ENCODE measurements at places on chromosomes 4 and X.

DNA sequence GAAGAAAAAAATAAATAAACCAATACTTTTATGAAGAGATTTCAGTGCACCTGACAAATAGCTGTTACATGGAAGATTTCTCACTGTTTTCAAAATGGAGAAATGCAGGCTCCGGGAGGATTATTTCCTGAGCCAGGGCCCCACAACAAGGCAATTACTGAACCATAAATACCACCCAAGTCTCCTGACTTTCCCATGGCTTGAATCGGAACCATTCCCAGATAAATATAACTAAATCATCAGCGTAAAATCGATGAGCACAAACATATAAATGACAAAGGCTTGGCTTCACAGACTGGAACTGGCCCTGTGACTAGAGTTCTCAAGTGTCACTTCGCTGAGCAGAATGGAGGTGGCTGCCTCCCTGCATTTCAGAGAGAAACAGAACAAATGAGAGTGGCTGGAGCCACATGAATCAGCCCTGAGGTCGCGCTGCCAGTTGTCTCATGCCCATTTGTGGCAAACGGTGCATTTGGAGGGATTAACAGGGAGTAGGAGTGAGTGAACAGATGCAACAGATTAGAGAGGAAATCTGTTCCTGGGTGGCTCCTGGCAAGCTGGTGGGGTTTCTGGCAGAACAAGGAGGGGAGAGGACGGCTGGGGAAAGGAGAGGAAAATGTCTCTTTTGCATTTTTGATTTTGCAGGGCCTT lies 57.3 kb upstream of the STIM2 start:
- DNase-seq = no peak

DNA sequence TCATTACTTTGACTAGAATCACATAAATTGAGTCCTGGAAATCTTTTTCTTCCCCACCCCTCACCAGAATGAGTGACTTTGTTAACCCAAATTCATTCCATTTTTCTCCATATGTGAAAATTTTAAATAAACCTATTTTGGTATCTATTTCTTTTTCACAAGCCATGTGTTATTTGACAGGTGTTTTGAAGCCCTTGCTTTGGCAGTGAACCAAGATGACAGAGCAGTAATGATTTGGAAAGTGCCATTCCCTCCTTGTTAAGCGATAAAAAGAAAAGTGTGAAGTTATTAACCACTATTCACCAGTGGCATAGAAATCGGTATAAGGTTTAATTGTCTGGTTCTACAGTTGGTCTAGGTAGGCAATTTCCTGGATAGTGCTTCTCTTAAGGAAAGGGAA lies 66.1 kb downstream of the POLA1 start:
- no peak for DNase-seq

DNA sequence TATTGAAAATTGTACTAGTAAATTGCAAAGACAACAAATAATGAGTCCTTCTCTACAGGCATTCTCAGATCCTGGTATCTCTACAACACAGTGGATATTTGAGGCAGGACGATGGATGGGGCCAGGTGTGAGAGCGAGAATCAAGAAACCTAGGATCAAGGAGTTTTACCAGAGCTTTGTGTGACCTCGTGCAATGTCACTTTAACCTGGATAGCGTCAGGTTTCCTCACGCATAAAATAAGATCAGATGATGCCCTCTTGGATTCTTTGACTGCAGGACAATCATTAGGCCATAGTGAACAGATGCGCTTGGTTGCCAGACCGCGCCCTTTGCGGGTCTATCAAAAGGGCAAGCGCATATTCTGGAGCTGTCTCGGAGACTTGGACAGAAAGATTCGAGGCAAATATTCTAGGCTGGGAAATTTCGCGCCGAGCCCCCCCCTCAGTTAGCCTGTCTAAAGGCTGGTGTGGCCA lies 66.6 kb downstream of the FBXO8 start:
- DNase-seq = no peak

DNA sequence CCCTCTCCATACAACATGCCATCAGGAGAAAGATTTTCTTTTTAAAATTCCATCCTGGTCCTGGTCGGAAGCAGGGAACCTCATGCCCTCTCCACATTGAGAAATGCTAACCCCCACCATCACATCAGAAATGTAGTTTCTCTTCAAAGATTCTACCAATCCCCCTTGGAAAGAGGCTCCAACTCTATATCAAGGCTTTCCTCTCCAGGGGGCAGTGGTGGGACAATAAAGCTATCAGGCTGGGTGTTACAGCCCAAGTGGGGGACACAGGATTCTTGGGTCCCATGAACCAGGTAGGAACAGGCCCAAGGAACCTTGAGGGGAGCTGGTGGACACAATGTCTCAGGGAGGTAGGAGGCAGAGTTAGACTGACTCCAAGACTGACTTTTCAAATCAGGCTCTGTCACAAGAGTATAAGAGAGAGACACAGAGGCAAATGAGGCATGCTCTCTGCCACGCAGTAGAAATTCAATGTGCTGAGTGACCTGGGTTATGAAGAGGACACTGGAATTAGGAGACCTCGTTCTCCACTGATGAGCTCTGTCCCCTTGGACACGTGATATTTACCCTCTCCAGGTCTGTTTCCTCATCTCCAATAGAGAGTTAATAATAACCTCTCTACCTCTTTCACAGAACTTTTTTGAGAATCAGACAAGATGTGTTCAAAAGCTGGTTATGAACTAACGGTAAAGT lies 4.5 kb downstream of the GJB1 start:
- no peak for DNase-seq

GRCh38 chr4:157320092-157320491 lies 99.6 kb downstream of the GRIA2 start:
- DNase-seq = no peak

GRCh38 chr4:1813915-1814314 lies 20.8 kb downstream of the FGFR3 start:
- no peak for DNase-seq

- DNase-seq = no peak
Measured at GRCh38 chr4:41587286-41587685, 49.3 kb downstream of the LIMCH1 start.

DNA sequence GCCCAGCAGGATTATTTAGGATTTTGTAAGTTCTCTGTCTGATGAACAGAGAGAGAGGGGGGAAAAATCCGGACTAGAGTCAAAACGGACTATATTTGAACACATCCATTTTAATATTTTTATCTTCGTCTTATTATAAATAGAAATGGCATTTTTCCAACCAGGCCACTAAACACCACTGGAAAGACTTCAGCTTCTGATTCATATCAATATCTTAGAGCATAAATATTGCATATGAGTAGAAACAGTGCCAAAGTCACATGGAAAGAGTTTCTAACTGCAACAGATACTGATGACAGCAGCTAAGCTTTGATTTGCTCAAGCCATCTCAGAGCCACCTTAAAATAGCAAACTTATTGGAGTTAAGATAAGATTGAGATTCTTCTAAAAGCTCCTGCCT lies 456 bp downstream of the PPARGC1A start:
- no peak for DNase-seq

GRCh38 chr4:4831825-4832224 lies 27.6 kb upstream of the MSX1 start:
- no peak for DNase-seq

- peak; percentile 31 for DNase-seq
Measured at GRCh38 chrX:153875391-153876111, 10.4 kb downstream of the L1CAM start.

- DNase-seq = no peak
Measured at GRCh38 chr4:4712800-4713528, 146.5 kb upstream of the MSX1 start.

GRCh38 chrX:53594354-53594753 lies 92.2 kb downstream of the HUWE1 start:
- peak; percentile 30 for DNase-seq

- no peak for DNase-seq
Measured at GRCh38 chr4:74447636-74448233, 2.8 kb downstream of the AREG start.

- no peak for DNase-seq
Measured at GRCh38 chrX:57286507-57287251, at the start of gene FAAH2. TSS of gene FAAH2 (plus strand) at chrX:57286706. CDS start at chrX:57286826, 120 bp downstream.

GRCh38 chr4:8819473-8820177 lies 52.0 kb downstream of the HMX1 start:
- no peak for DNase-seq

- no peak for DNase-seq
Measured at GRCh38 chr4:8093587-8094274, 64.9 kb downstream of the ABLIM2 start.

DNA sequence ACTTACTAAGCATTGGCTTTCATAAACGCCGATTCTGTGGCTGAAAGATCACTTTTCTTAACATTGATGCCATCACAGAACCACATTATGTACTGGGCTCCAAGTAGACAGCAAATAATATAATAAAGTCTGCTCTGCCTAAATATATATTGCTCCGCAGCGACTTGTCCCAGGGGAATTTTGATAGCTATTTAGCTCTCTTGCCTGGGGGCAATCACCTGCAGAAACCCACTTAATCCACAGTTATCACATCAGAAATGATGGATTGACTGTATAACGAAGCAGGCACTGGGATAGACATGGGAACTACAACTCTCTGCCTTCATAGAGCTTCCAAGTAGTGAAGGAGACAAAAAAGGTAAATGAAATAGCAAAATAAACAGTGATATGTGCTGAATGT lies 48.0 kb upstream of the MYOZ2 start:
- DNase-seq = no peak
